ENCODE measurements at places on chromosomes 13 and 19. TPM values are rescaled to one million over a fixed set of nuclear protein-coding genes. Genes with fewer than 3 reads are reported as not detected.

The UGGT2 gene
- total RNA-seq, result 17.2 TPM

The GIPR gene
- total RNA-seq, result 22.6 TPM

The PPM1N gene
- total RNA-seq, result 1.6 TPM

The MBD3L3 gene
- total RNA-seq, result not detected

The GJB6 gene
- not detected for total RNA-seq

The OLFM4 gene
- 338 TPM for total RNA-seq

The IL11 gene
- 0.46 TPM for total RNA-seq

The UBA52 gene
- 822 TPM for total RNA-seq

The IGFL2 gene
- not detected for total RNA-seq

The NOTCH3 gene
- total RNA-seq, result 12.2 TPM

The ZNF583 gene
- total RNA-seq, result 2.4 TPM

The GRIK5 gene
- total RNA-seq, result 2.6 TPM

The ZNF836 gene
- total RNA-seq, result 15.4 TPM

The AMER2 gene
- 0.08 TPM for total RNA-seq

The CGB7 gene
- total RNA-seq, result not detected
